Activated CD8-positive, alpha-beta memory T cell treated with anti-CD3 and anti-CD28 coated beads for 4 hours (primary cell): ENCODE measurements at places on chromosomes 11 and 22.

DNA sequence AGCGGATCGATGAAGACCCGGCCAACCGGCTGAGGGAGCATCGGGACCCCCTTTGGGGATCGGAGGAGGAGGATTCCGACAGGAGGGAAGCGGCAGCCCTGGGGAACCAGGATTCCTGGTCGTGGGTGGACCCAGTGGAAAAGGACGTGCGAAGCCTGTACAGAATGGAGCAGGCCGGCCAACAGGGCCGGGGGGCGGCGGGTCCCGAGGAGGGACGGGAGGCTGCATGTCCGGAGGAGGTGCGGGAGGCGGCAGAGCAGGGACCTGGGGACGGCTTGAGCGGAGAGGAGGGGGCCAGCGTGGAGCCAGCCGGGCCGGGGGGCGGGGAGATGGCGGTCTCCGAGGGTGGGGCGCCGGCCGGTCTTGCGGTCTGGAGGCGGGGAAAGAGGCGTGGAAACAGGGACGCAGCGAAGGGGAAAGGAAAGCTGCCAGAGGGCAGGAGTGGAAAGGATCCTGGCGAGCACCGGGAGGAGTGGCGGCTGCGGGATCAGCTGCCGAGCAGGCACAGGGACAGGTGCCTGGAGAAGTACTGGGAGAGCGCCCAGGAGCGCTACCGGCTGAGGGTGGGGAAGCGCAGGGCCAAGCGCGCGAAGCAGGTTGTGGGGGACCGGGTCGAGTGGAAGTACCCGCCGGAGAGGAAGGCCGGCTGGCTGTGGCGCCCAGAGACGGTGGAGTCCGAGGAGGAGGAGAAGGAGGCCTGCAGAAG lies at the start of gene ANO5:
ANO5 (plus strand) TSS at position 444 of the 706 bp plus-strand sequence. CDS start 408 bp downstream, outside the sequence.
- DNase-seq, result no peak

- no peak for DNase-seq
Measured at GRCh38 chr11:59429924-59430516, 3.8 kb upstream of the OR5A2 start.

- no peak for DNase-seq
Measured at GRCh38 chr11:36738292-36738861, 140.3 kb upstream of the RAG2 start.

- DNase-seq, result no peak
Measured at GRCh38 chr11:120482149-120482548, 29.4 kb upstream of the GRIK4 start.

DNA sequence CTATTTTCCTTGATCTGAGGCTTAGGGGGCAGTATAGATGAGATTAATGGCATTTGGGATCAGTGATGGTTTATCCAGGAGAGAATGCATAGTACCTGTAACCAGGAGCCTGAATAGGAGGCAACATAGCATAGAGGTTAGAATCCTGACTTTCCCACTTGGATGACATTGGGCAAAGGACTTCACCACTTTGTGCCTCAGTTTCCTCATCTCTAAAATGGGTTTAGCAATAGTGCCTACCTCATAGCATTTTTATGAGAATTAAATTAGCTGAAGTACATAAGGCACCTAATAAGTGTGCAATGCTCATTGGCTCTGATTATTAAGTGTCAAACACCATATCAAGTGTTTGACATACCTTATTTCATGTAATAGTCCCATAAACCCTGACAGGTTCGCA lies 30.8 kb downstream of the CD44 start:
- DNase-seq, result no peak

GRCh38 chr11:60895687-60896086 lies 10.7 kb downstream of the PRPF19 start:
- no peak for DNase-seq

DNA sequence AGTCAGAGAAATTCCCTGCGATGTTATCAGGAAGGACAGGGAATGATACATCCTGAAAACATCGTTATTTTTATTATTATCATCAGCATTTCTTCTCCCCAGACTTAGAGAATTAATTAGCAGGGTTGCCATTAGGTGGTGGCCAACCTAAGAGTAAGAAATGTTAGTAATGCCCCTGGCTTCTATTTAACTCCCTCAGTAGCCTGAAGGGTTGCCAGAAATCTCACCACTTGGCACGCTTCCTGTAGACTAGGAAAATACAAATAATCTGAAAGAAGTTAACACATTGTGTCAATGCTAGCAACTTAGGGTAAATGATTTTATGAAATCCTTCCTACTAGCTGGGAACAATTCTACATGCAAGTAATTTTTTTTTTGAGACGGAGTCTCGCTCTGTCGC lies 45.5 kb downstream of the ENDOD1 start:
- DNase-seq, result no peak

DNA sequence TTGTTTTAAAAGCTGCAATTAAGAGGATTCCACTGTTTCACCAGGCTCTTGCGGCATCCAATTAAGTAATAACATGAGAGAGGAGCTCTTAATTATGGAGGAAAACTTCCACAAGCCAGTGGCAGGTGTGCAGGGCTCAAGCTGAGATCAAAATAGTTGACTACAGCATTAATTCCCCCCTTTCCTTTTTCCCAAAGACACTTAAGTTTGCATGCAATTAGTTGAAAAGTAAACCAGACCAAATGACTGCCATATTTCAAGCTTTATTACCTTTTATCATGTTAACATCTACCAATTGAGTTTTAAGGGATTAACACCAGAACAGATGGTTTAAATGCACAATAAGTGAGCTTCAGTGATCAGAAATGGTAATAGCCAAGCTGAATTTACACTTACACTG lies 32.1 kb downstream of the FAM168A start:
- DNase-seq, result no peak

DNA sequence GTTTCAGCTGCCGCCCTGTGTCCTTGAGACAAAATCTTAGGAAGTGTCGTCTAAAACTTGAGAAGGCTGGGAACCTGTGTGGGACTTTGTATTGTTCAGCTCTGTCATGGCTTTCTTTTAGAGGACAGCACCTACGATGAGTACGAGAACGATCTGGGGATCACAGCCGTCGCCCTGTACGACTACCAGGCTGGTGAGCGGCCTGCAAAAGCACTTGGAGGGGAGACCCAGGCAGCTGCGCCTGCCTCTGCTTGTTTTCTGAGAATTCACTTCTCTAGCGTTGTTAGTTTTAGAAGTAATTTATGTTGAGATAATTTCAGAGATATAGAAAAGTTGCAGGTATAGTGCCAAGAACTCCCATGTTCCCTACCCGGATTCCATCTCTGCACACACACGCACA lies 35.2 kb downstream of the CTTN start:
- DNase-seq, result no peak

DNA sequence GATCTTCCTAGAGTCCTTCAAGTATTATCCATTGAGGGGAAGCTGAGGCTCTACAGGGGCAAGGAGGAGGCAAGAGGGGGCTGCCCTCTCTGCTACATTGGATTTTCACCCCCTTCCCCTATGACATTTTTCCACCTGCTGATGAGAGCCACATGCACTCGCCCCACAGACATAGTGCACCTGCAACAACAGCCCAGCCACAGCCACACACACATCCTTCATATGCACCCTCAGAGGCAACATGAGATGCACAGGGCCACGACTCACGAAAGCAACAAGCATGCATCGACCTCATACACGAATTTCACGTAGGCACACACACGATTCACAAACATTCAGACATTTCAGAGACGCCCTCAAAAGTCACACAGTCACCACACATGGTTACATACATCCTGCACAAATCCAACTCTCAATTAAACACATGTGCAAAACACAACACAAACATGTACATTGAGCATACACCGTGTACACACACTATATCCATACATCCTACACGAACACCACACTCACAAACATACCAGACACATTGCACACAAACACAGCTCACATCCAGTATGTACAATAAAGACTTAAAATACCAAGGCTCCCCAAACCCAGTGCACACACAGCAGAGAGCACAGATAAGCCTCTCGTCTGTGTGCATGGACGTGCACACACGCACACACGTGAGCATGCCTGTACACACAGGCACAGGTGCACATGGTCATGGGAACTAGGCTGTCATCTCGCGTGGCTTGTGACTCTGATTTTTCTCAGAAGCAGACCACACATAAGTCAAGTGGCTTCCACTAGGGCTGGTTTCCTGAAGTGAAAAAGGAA lies 6.3 kb upstream of the LRRC32 start:
- no peak for DNase-seq

DNA sequence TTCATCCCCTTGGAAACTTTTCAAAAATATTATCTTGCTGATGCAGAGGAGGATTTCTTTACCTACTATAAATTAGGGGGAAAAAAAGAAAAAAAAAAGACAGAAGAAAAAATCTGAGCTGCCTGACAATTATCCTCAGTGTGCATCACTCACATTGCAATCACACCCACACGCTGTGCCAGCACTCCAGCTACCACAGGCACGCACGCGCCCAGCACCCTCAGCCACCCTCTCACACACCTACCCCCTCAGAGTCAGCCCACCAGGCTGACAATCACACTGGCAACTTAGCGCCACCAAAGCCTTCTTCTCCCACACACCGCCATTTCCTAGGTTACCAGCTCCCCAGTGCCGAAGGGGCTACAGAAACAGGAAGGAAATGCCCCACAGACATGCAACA lies 236.1 kb downstream of the KCNA4 start:
- no peak for DNase-seq

- DNase-seq, result no peak
Measured at GRCh38 chr11:104090767-104091166, 54.3 kb downstream of the DDI1 start.

- DNase-seq, result no peak
Measured at GRCh38 chr11:45001466-45002165, 50.9 kb upstream of the TP53I11 start.

GRCh38 chr11:849951-850774 lies 7.5 kb downstream of the TSPAN4 start:
- no peak for DNase-seq

GRCh38 chr22:22741843-22742242 lies 97.4 kb downstream of the GGTLC2 start:
- DNase-seq, result no peak

GRCh38 chr11:4607096-4607495 lies 935 bp downstream of the TRIM68 start:
- no peak for DNase-seq

DNA sequence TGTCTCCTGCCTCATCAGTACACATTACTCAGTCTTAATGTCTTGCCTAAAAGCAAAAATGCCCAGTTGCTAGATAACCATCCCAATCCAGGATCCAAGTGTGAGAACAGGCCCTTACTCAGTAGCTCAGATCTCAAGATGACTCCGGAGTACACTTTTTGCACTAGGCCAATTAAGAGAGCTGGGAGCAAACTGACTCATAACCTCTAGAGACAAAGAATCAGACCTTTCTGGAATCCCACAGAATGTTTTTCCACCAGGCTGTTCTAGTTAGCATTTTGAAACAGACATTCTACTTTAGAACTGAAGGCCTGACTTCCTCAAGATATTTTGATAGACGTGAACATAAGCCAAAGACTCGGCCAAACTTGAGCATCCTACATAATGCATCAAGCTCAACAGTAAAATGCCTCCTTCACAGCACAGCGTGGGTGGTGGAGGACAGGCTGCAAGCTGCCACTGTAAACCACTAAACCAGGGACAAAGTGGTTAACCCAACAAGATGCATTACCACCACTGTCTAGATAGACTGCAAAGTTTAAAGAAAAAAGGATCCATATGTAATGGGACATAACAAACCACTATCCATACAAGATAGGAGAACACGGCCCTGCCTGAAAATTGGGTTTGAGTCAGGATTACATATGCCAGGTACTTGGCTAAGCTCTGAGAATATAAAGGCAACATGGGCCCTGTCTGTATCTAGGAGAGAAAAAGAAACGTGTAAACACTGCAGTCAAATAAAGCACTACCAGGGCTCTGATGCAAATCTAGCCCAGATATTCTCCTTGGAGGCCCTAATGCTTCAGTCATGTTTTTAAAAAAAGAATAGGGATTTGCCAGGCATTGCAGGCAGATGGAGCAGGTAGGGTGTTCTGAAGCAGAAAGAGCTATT lies 48.3 kb downstream of the MYH9 start:
- DNase-seq, result no peak

DNA sequence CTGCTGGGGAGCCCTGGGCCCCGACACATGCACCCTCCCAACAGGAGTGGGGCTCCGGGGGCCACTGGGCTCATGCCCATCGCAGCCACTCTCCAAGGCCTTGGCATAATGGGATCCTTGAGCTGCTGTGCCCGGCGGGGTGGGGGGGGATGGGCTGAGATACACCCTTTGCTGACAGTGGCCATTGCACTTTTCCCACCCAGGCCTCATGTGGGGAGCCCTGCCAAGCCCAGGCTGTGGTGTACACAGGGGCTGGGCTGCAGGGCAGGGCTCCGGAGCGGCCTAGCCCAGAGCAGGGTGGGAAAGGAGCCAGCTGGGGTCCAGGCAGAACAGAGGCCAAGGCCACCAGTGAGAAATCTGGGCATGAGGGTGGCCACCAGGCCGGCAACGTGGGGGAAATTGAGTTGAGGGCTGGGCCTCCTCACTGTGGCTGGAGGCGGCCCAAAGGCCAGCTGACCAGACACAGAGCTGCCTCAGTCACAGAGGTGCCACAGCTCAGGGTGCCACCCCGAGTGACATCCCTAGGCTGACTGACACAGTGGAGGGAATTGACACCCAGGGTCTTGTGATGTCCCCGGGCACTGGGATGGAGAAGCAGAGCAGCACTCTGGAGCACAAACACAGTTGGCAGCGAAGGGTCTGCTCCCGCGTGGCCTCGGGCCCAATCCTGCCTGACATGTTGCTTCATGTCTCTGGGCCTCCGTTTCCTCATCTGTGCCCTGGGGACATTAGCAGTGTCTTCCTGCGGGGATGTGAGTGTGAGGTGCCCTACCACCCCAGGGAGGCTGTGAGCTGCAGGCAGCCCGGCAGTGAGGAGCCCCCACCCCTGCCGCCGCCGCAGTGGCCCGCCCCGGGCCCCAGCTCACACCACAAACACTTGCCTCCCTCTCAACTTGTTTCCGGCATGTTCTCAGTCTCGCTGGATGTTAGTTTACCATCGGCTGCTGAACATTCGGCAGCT lies 30.4 kb downstream of the RTN4R start:
- DNase-seq, result no peak

GRCh38 chr11:99742501-99742900 lies 721.8 kb downstream of the CNTN5 start:
- no peak for DNase-seq

DNA sequence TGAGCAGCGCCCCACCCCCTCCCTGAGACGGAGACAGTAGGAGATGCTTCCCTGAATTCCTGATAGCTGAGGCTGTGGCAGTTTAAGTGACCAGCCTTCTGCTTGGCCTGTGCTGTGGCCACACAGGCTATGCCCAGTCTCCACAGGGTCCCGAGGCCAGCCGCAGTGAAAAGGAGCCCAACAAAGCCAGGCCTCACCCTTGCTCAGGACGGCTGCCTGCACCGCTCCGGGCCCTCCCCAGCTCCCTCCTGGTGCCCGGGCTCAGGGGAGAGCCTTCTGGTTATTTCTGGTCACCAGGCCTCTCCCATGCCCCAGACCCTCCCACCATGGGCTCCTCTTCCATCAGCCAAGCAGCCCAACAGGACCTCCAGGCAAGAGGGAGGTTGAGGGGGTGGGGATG lies 28.8 kb downstream of the LRRC10B start:
- no peak for DNase-seq

DNA sequence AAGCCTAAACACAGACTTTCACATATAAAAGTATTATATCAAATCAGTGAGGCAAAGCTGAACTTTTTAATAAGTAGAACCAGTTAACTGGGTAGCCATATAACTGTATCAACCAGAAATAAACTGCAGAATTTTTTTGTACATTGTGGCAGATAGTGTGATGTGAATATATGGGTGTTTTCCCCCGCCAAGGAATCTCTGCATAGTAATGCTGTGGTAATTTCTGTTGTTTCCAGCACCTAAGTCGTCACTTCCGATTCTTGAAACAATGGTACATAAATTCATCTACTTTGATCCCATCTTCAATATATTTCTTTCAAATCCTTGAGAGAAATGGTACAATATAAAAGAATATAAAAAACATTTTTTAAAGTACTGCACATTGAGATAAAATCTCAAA lies 39.6 kb downstream of the NARS2 start:
- DNase-seq, result no peak

GRCh38 chr11:16252373-16252772 lies 104.0 kb downstream of the SOX6 start:
- DNase-seq, result no peak
